ENCODE measurements at places on chromosomes 7 and 10.

DNA sequence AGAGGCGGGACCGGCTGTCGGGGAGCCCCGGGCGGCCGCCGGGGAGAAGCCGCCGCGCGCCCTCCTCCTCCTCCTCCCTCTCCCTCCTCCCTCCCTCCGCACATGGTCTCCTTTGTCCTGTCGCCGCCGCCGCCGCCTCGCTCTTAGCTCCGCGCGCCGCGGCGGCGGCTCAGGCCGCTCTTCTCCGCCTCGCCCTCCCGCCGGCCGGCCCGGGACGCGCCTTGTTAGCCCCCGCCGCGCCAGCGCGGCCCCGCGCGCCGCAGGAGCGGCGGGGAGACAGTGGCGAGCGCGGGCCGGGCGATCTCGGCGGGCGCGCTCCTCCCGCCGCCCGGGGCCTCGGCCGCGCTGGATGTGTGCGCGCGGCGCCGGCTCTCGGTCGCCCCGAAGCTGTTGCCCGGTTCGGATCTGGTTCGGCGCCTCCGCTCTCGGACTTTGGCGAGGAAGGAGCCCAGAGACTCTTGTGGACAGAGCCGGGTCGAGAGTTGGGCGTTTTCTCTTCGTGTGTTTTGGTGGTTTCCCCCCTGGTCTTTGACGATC is 437.4 kb upstream of the GALNT17 start:
- DNase-seq: peak; percentile 58

GRCh38 chr10:76126607-76127527 is 695.4 kb downstream of the LRMDA start:
- no peak for DNase-seq

DNA sequence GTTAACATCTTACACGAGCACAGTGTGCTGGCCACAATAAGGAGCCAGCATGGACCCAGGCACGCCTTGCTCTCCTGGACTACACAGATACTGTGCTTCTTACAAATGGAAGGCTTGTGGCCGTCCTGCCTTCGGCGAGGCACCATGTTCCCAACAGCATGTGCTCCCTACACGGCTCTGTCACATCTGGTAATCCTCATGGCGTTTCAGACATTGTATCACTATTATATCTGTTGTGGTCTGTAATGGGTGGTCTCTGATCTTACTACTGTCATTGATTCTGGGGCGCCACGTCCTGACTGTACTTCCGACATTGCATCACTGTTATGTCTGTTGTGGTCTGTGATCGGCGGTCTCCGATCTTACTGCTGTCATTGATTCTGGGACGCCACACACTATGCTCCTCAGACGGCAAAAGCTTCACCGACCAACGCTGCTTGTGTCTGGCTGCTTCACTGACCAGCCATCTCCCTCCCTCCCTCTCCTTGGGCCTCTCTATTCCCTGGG is 195.4 kb downstream of the MAD1L1 start:
- no peak for DNase-seq

DNA sequence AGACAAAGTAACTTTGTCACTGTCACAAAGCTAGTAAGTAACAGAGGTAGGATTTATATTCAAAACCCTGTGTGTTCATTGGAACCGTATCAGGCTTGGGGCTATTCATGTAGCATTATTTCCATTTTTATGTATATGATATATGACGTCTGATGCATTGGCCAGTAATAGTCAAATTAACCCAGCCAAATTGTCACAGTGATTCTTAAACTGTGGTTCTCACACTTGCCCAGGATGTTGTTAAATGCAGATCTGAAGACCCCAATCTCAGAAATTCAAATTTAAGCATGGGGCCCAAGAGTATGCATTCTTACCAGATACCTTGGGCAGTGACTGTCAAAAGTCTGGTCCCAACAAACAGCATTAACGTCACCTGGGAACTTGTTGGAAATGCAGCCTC is 63.9 kb downstream of the C1GALT1 start:
- DNase-seq: no peak

DNA sequence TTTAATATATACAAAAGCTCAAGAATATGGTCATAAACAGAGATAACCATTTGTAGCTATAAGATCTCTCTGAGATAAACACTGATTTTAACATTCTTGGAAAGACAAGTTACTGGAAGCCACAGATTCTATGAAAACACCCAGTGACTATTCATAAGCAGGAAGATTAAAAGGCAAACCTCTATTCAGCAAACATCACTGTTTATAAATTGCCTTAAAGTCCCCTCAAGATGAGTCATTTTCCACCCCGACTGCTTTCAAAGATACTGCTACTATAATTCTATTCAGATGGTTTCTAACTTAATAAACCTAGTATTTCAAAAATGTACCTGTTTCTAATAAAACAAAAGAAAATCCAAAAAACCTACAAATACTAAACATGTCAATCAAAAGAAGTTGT is 21.0 kb downstream of the TM9SF3 start:
- DNase-seq: no peak

DNA sequence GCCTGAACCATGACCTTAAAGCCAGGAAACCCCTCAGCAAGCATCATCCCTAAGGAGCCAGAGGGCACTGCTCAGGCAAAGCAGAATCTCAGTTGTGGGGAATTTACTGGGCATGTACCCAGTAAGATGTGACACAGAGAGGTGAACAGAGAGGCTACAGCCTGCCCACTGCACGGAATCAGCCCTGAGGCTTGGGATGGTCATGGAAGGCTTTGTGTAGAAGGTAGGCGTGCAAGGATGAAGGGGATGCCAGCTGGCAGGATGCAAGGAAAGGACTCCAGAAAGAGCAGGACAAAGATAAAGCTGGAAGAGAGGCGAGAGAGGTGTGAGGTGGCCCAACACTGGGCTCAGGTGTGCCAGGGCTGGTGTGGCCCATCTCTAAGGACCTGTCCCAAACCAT is 2.4 kb upstream of the AIFM2 start:
- DNase-seq: peak; percentile 22

Data from ureter (tissue), 1 donor.